ENCODE measurements at places on chromosomes 1 and 21.

GRCh38 chr1:8127171-8127641, 101.1 kb upstream of the ERRFI1 start:
- no peak for DNase-seq

DNA sequence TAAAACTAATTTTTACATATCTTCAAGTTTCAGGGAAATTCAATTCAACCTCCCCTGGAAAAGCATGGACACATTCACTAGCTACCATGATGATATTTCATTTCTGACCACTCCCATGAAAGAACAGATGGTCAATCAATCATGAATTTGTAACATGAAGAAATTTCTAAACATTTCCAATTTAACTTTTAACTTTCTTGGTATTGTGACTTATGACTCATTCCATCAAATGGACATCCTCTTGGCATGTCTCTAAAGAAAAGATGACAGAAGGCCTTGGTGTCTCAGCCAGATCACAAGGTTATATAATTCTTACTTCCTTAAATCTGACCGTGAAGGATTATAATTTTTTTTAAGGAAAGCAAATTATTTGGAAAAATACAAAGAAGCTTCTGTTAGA, 10.5 kb upstream of the MCOLN3 start:
- DNase-seq = no peak

- no peak for DNase-seq
These were observed 128.9 kb upstream of the ADAR start for GRCh38 chr1:154736841-154737240.

DNA sequence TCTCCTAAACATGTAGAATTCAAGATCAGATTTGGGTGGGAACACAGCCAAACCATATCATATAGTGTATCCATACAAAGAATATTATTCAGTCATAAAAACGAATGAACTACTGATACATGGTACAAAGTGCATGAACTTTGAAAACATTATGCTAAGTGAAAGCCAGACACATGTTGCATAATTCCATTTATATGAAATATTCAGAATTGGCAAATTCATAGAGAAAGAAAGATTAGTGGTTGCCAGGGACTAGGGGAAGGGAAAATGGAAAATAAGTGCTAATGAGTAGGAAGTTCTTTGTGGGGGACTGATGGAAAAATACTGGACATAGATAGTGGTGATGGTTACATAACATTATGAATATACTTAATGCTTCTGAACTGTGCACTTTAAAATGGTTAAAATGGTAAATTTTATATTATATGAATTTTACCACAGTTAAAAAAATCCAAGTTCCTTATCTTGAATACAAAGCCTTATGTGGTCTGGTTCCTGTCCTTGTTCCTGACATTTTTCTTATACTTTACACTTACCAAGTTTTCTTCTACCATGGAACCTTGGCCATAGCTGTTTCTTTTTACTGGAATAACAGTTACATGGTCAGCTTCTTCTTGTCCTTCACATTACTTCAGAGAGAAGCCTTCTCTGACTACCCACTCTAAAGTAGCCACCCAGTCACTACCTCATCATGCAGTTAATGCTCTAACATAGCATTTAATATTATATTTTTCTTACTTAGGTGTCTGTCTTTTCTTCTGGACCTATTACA, 64.0 kb downstream of the CCDC18 start:
- DNase-seq = no peak

- DNase-seq = no peak
These were observed 21.0 kb downstream of the B3GALT5 start for GRCh38 chr21:39633770-39634181.

GRCh38 chr1:210231846-210232510, 618 bp upstream of the SERTAD4 start:
- no peak for DNase-seq

DNA sequence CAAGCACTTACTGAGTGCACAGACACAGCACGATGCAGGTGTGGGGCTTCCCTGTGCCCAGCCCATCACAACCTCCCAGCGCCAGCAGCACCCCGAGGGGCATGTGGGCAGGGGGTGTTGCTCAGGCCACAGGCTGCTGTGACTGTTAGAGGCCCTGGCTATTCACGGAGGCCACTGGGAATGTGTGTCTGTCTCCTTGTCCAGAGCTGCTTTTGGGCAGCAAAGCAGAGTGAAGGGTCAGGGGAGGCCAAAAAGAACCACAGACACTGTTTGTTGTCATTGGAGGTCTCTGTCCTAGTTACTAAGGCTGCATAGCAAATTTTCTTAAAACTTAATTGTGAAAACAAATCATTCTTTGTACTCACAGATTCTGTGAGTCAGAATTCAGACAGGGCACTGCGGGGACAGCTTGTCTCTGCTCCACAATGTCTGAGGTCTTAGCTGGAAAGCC, 49.6 kb downstream of the TNFRSF8 start:
- no peak for DNase-seq

DNA sequence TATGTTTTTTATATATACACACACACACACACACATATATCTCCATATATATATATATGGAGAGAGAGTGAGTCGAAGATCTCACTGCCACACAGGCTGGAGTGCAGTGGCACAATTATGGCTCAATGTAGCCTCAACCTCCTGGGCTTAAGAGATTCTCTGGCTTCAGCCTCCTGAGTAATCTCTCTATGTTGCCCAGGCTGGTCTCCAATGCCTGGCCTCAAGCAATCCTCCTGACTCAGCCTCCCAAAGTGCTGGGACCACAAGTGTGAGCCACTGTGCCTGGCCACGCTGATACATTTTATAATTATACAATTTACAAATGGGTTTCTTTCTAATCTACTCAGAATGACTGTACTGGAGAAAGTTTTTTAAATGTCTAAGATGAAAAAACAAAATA, 664.2 kb downstream of the PTPRC start:
- no peak for DNase-seq

DNA sequence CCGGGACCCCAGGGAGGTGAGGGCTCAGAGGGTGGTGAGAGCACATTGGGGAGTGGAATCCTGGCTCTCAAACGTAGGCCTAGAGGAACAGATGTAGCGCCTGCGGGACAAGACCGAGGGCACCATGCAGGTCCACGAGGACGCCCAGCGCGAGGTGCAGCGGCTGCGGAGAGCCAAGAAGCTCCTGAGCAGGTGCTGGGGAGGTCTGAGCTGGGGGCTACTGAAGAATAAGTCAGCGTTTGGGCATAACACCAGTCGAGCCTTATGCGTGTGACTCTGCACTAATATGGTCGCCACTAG, 2.6 kb upstream of the NBPF3 start:
- no peak for DNase-seq

DNA sequence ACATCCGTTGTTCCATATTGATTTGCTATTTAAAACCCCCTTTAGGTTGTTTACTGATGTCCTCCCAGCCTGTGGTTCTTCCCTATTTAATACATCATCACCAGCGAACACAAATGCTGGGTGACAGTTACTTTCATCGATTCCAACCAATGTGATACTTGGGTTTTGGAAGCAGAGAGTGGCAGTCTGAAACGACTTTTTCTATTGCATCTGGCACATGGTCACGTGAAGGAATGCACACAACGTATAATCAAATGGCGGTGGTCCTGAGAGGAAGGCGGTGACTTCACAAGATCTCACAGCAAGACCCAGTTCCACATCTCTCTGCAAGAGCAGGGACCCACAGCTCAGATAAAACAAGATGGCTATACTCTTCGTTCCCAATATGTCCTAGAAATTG, 213.9 kb downstream of the DSCAM start:
- DNase-seq = no peak

DNA sequence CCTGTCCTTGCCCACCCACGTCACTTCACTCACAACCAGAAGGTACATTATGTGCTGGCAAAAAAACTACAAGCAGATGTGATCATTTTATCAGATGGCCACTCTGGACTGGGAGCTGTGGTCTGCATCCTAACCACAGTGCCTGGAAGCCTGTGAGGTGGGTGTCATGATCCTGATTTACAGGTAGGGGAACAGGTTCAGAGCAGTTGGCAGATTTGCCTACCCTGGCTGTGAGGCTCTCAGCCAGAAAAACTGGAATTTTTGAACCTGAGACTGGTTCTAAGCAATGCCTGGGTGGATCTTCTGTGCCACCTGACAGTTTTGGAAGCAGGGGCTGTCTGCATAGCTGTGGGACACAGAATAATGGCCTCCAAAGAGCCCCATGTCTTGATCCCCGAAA, 150.8 kb downstream of the SYF2 start:
- no peak for DNase-seq

GRCh38 chr1:182192966-182193365, 131.5 kb upstream of the ZNF648 start:
- DNase-seq = no peak

DNA sequence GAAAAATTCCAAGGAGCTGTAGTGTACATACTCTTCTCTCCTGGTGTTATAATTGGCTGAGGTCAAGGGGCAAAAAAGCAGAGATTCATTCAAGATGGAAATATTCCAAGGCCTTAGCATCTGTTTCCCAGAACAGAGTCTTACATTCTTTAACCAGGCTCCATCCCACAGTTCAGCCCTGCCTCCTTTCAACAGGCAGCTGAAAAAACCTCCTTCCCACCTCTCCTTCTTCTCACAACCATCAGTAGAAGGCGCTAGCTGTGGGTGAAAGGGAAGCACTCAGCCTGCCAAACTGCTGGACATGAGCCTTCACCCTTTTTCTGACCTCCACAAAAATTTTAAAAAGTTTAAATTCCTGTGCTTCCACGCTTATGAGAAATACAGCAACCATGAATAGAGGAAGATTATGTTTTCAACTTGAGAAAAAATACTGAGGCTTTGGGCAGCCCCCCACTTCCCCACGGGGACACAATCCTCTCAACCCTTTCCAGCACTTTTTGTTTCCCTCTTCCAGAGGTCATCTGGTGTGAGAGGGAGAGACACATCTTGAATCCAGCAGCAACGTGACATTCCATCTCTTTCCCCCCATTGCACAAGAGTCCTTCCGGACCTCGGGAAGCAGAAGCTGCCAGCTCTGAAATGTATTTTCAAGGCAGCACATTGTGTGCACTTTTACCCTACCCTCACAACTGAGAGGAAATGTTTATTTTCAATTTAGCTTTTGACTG, 43.2 kb upstream of the FMO2 start:
- no peak for DNase-seq

DNA sequence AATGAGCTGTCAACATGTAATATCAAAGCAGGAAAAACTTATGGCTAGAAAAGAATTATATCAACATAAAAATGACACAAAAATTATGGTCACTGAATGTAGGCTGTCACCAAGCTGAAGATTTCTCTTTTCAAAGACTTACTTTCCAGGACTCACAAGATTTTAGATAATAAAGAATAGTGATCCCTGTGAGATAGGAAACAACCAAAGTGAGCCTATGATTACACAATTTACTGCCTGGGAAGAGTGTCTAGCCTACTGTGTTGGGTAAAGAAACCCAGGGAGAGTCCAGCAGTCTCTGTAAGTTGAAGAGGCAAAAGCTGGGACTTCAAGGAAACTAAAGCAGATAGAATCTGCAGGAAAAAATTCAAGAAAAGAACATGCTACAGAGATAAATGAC, 20.2 kb upstream of the RGS1 start:
- DNase-seq = no peak

DNA sequence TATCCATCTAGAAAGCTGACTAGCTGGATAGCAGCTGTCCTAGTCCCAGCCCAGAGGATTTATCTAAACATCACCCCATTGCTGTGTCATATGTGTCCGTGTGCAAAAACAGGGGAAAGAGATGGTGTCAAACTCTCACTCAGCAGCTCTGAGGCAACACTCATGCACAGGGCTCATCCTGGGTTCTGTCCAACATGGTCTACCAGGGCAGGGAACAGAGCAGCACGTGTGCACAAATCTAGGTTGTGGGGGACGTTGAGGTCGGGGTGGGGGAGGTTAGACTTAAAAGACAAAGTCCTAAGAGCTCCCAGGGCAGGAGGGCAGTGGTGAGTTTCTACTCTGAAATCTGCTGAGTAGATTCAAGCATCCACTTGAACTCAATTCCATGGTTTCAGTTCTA, 16.2 kb downstream of the PI4KB start:
- no peak for DNase-seq

- no peak for DNase-seq
These were observed 20.5 kb downstream of the MX1 start for GRCh38 chr21:41446586-41446985.

DNA sequence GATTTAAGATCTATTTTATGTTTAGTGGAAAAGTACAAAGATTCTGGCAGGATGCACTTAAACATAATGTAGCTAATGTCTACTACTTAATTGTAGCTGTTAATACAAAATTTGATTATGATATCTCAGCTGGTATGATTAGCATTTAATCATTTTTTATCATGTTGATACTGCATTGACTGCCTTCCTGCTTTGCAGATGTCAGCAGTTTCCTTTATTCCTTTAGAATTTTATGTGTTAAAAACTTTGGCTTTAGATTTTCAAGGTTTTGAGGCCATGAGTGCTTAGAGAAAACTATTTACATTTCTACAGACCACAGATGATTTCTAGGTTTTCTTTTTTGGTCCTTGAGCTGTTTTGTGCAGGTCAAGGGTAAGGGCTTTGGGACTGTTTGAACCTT, 152.2 kb downstream of the ZNF326 start:
- no peak for DNase-seq

DNA sequence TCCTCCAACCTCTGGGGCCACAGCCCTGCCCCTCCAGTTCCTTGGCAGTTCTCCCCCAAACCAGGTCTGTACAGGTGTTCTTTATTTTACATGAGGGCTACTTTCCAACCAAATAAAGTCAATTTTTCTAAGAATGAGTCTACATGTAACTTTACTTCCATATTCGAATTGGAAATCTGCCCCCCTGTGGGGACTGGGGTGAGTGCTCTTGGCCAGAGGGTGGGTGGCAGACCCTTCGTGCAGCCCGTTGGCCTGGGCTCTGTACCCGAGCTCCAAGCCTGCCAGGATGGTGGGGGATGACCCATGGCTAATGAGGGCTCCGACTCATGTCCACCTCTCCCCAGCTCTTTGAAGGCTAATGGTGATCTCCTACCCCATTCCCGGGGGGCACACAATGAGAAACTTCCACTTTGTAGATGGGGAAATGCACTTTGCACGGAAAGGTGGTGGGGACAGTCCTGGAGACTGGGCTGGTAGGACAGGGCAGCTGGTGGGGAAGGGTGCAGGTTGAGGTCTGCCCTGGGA, 589 bp upstream of the CATSPER4 start:
- DNase-seq = no peak

- no peak for DNase-seq
These were observed 165.9 kb upstream of the CACNA1E start for GRCh38 chr1:181317261-181317930.

GRCh38 chr1:91582431-91582921, 81.8 kb downstream of the CDC7 start:
- DNase-seq = no peak

- no peak for DNase-seq
These were observed 22.1 kb upstream of the KCNA3 start for GRCh38 chr1:110696818-110697217.
